NCI-H1417 (cell line): ENCODE measurements at places on chromosomes 6 and 20.
A peak's percentile ranks its signal among the peaks of the same experiment; 100 is the strongest.

- peak; percentile 28 for DNase-seq
Measured at GRCh38 chr6:163416557-163417253, 2.2 kb downstream of the QKI start.

DNA sequence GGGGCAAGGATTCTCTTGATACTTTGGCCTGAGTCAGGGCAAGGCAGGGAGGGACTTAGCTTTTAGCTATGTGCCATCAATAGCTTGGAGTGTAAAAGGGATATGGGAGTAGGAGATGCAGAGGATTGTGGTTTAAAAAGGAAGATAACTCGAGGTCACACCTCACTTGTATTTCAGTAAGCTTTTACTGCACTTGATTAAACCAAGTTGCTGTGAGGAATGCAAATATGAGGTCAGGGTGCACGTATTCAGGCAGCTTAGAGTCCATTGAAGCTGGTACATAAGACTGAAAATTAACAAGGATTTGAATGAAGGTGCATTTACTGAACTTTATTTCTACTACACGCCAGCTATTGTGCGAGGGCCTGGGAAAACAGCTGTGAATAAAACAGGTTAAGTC is 32.1 kb downstream of the DSTN start:
- no peak for DNase-seq

DNA sequence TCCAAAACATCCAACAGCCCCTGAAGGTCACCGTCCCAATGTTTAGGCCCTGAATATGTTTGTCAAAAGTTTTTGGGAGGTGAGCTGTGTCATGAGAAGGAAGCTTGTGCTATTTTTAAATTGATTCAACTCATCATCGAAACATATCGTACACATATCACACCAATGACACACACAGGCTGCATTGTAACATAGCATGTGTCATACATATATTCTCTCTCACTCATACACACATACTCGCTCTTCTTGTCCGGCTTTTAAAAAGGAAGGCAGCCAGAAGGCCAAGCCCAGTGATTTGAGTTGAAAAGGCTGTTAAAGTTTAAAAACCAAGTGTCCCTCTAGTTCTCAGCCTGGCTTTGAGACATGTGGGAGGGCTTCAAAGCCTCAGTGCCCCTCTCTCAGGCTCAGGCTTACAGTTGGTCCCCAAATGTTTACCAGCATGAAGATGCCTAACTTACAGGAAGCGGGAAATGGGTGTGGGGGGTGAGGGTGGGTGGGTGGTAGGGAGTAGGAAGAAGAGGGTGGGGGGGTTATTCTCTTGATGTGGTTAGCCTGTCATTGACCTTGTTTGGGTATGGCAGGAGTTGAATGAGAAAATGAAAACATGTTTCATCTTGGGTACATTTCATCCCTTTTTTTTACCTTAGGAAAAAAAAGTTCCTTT is 3.3 kb upstream of the PRDM1 start:
- no peak for DNase-seq

DNA sequence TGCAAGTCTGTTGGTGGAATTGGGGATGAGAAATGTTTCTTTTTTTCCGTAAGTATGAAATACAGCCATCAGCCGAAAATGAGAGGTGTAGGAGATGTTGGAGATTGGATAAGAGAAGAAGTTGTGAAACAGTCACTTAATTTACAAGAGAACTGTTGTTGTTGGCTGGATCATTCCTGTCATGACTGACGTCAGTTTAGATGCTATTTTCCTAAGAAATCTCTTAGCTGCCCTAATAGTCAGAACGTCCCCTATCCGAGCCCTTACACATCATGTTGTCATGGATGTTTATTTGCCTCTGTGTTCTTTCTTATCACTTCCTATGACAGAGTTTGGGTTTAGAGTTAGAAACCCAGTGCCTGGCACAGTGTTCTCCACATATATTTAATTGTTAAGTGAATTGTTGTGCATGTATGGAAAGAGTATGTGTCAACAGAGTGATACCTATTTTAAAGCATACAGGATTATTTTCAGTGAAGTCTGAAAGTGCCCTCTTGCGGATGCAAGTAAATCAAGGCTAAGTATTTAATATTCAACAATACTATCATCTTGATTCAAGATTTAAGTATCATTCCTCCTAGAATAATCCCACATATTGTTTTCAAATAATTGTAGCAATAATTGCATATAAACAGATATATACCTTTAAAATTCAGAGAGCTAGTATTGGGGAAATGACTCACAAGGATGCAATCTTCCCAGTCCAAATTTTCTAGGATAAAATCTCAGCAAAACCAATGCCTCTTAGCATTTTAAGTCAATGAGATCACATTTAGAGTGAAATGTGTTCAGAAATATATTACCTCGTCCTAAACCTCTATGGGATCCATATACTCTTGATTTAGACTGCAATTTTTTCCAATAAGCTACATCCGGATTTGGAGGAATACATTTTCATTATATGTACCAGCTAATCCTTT is 309.9 kb upstream of the NOX3 start:
- no peak for DNase-seq

- no peak for DNase-seq
Measured at GRCh38 chr20:47951521-47951971, 166.3 kb upstream of the SULF2 start.

- no peak for DNase-seq
Measured at GRCh38 chr6:132320007-132320406, 81.3 kb downstream of the MOXD1 start.

DNA sequence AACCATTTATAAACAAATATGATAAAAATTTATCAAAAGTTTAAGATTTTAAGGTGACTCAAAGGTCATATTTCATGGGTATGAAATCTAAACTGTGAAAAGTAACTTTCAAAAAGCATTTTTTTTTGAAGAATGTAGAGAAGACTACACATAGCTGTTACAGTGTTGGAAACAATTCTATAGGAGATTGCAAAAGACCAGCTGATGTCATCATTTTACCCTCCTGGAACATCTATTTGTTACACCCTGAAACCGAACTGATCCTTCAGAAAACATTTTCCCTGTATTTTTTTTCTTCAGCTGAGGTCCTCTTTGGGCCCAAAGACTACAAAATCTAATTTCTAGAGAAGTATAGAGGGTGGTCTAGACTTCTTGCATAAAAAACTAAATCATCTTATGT is 297.5 kb upstream of the FERMT1 start:
- no peak for DNase-seq

DNA sequence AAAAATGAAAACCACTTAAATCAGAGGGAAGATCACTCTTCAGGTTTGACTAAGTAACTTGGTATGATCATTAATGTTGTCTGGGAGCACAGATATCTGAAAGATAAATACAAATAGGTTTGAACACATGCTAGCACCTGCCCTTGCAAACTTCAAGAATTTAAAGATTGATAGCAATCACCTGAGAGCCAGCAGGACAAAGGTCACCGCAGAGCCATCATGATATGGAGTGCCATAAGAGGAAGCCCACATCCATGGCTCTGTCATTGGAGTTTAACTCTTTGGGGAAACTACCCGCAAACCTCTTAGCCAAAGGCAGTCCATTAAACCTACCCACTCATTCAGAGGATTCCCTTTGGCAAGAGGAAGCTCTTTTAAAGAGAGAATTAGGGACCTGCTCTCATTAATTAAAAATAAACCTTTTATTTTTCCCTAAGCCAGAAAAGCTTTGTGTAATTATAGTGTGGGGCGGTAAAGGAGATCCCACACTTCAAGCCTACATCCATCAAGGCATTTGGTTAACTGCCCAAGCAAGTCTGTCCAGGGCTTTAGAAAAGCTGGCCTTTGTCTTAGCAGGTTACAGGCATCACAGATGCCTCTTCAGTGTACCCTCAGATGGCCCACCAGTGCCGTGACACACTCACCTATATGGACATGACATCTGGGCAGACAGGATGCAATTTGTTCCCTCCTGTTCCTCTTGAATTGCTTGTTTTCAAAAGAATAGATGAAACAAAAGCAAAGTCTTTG is 73.0 kb downstream of the SASH1 start:
- DNase-seq, result peak; percentile 64

- DNase-seq, result no peak
Measured at GRCh38 chr20:24673678-24674570, 204.5 kb downstream of the SYNDIG1 start.

DNA sequence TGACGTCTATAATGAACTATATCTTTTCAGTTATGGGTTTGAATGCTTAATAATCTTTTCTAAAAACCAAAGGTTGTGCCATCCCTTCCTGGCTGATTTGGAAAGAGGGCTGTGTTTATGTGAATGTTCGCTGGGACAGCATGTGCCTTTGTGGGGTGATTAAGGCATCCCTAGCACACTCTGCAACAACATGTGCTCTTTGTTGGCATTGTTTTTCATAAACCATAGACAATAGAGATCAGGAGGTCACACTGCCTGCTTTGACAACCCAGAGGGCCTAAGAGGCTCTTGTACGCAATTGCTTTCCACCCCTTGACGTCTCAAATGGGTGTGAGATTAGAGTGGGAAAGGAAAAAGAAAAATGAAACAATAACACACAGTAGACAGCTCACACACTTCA is 116.0 kb downstream of the LRRC1 start:
- DNase-seq, result peak; percentile 23

DNA sequence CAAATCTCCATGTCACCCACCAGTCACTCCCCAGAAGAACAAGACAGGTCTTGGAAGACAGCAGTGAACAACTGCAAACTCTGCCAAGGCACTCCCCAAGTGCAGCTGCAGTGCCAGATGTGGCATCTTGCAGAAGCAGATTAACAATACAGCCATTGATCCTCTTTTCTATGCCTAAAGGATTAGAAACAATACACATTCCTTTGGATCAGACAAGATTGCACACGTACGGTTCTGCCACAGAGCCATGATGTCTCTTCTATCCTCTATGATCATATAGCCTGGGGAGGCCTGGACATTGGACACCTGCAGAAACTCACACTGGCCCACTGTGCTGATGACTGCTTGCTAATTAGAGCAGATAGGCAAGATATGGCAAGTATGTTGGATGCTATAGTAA is 155.9 kb downstream of the MYLK4 start:
- no peak for DNase-seq

- DNase-seq, result no peak
Measured at GRCh38 chr6:7777074-7777473, 51.2 kb downstream of the BMP6 start.

DNA sequence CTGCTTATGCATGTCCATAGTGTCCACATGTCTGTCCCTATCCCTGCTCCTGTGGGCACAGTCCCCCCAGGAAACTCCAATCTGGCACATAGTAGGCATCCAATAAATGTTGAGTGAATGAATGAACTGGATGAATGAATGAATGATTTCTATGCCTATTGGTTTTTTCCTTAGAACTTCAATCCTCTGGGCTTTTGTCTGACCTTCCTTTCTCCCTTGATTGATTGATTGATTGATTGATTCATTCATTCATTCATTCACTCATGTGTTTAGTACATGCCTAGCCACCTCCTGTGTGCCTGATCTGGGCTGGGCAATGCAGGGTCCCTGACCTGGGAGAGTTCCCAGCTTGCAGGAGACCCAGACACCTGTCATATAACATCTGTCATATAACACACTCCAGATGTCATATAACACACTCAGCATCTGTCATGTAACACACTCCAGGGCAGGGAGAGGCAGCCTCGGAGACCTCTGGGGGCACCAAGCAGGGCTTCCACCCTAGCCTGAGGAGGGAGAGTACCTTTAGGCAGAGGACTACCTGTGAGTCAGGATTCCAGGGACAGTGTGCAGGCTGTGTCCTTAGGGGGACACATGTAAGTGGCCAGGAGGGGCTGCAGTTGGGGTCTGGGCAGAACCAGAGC is 17.9 kb downstream of the VSTM2L start:
- DNase-seq, result no peak

DNA sequence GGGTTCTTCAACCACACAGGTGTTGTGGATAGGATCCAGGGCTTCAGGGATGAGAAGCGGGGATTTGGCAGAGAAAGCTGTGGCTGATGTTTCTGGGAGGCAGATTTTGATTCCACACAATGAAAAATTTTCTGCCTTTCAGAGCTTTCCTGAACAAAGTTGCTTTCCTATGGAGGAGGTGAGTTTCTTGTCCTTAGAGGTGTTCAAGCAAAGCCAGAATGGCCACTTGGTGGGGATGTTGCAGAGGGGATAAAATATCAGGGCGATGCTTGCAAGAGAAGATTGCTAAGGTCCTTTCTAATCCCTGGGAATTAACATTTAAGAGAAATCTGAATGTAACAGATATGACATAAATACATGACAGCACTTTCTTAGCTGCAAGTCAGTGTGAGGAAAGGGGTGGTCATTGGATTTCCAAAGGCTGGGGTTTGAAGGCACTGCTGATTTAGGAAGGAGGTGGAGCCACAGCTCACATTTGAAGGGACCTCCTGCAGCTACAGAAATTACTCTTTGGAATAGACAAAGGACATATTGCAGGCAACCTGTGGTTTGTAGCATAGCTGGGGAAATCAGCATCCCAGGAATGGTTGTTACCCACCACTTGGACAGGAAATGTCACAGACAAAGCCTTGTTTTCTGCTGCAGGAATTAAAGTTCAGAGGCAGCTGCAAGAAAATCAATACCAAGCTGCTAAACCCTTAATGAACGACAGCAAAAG is 271.1 kb upstream of the CHD6 start:
- DNase-seq, result peak; percentile 56

GRCh38 chr6:112909781-112910180 is 562.7 kb downstream of the RFPL4B start:
- no peak for DNase-seq

DNA sequence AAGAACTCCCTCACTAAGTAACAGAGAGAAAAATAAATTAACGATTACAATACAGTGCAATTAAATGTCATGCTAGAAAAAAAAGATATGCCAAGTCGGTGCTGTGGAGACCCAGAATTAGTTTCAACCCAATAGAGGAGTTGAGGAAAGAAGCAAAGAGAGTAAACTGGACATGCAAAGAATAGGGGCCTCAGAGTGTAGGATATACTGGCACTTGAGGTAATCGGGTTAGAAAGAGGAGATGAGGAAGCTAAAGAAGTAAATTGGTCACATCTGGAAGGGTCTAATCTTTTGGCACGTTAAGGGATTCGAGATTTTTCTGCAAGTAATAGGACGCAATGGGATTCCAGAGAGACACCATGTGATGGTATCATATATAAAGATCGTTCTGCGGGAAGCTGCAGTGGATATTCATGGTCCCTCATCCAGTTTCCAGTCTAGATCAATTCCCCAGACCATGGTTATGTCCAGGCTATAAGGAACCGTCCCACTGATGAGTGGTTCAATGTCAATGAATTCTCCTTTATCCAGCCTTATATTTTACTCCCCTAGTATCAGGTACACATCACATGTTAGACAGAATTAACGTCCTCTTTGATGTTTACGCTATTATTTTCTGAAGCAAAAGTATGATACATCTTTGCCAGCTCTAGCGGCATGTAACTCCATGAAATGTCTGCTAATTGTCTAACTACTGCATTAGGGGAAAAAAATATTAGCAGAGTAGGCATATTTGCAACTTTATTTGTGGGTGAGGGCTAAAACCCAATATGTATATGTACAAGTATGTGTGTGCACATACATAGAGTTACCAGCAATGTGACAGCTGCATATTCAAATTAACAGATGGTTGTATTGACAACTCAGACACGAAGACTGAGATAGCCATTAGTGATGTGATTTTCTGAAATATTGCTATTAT is 1.1 kb upstream of the TBC1D32 start:
- DNase-seq, result peak; percentile 79
